GM20000 (cell line): ENCODE measurements at places on chromosomes 2 and 18.

- DNase-seq, result no peak
Observed at GRCh38 chr2:80329491-80329890, 24.9 kb upstream of the LRRTM1 start.

GRCh38 chr2:176202491-176202890, 14.0 kb downstream of the HOXD1 start:
- no peak for DNase-seq

DNA sequence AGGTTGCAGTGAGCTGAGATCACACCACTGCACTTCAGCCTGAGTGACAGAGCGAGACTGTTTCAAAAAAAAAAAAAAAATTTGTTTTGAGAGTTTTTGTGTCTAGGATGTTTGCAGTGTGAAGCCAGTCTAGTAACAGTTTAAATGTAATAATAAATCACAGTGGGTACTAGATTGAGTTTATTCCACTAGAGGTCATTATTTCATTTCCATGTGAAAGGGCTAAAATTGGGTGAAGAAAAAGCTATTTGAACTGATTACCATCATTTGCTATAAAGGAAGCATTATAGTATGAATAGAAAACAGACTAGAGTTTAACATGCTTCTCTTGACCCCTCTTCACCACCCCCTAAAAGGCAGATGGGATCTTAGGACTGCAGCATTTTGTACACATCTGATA, 20.3 kb downstream of the SNRPD1 start:
- no peak for DNase-seq

DNA sequence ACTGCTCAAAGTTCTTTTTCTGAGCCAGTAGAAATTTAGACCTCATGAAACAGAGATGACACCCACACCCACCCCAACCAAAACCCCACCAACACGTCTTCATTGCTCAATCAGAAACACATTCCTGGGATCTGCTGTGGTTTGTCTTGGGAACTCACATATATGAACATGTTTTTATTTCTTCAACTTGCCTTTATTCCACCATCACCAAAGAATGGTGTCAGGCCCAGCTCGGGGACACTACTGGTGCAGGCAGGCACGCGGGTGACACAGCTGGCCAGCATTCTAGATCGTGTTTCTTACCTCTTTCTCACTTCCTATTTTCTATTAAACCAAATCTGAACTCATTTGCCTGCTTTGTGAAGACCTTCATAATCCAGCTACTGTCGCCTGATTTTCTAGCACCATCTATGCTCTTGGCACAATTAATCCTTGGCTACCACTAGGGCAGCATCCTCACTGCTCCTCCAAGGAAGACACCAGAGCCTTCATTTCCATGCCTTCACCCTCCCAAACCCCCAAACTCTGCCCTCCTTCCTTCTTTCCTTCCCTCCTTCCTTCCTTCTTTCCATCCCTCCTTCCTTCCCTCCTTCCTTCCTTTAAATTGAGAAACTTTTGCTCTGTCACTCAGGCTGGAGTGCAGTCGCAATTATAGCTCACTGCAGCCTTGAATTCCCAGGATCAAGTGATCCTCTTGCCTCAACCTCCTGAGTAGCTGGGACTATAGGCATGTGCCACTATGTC, 157.1 kb downstream of the BCL2 start:
- peak; percentile 59 for DNase-seq

DNA sequence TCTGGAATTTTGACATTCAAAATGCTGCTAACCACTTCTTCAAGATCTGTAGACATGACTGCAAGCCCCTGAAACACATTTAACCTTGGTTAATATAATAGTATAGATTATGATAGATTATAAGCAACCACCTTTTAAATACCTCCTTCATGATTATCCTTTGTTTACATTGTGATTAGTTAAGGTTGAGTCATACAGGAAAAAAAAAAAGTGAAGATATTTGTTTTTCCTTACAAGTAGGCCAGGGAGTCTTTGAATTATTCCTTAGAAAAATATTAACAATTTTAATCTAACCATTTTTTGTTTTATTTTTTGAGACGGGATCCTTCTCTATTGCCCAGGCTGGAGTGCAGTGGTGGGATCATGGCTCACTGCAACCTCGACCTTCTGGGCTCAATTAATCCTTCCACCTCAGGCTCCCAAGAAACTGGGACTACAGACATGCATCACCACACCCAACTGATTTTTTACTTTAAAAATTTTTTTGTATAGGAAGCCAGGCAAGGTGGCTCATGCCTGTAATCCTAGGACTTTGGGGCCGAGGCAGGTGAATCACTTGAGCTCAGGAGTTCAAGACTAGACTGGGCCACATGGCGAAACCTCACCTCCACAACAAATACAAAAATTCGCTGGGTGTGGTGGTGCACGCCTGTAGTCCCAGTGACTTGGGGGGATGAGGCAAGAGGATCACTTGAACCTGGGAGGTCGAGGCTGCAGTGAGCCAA, 99.4 kb downstream of the SLC39A10 start:
- DNase-seq, result no peak

DNA sequence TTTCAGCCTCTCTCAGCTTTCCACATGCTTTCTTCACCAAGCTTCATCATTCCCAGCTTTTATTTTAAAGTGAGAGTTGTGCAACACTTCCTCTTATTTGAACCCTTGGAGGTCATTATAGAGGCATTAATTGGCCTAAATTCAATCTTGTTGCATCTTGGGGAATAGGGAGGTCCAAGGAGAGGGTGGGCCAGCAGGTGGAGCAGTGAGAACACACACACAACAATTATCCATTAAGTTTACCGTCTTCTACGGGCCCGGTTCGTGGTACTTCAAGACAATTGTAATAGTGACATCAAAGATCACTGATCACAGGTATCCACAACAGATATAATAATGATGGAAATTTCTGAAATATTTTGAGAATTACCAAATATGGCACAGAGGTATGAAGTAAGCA, 457.2 kb upstream of the SMIM21 start:
- no peak for DNase-seq

DNA sequence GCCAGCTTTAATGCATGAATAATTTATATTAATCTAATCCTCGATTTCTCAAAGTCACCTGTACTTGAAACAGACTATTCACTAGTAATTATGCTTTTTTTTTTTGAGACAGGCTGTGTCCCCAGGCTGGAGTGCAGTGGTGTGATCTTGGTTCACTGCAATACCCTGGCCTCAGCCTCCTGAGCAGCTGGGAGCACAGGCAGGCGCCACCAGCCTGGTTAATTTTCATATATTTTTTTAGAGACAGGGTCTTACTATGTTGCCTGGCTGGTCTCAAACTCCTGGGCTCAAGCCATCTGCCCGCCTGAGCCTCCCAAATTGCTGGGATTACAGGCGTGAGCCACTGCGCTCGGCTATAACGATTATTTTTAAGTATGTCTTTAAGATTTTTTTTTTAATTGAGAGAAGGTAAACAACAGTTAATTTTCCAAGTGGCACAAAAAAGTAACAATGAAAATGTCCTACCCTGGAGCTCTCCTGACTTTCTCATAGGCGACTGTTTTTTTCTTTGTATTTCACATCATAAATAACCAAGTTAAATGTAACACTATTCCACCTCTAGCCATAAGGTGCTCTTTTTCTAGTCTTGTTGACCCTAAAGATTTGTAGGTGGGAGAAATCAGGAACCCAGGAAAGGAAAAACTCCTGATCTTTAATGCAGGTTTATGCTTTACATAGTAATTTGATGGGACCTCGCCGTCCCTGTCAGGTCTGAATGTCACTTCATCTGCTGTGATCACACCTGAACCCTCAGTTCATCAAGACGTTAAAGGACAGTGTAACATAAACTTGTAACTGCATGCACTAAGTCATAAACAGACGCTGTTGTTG, 1.3 kb upstream of the ANKRD12 start:
- no peak for DNase-seq
